NCI-H1105 (cell line): ENCODE measurements at places on chromosomes 12 and 14.

GRCh38 chr14:99041141-99041819 lies 230.7 kb downstream of the BCL11B start:
- no peak for DNase-seq

- DNase-seq, result no peak
Measured at GRCh38 chr12:27229367-27229766, 14.7 kb upstream of the STK38L start.

DNA sequence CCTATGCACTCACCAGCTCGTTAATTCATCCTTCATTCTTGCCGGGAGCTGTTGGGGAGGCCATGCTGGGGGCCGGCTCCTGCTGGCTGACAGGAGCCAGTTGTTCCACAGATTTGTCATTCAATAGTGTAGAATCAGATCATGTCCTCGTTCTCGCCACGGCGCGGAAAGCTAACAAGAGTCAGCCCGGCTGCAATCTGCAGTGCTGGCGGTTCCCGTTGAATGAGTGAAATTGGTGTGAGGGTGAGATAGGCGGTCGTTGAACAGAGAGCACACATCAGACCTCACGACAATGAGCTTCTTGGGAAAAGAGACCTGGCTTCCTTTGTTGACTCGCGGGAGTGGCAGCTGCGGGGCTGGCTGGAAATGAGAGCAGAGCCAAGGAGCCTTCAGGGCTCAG lies 57.5 kb downstream of the KIF26A start:
- peak; percentile 58 for DNase-seq

DNA sequence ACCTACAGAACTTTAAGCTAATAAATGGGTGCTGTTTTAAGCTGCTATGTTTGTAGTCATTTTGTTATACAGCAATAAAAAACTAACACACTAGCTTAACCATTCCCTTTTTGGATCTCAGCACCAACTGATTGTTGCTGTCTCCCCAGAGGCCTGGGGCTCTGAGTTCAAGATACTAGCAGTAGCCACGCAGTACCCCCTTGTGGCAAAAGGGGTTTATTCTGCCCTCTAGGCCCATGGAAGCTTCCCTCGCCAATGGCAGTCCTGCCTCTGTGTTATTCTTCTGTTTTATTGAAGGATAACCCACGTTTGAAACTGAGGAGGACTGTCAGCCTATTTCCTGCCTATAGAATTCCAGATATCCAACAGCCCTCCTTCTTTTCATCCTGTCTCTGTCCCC lies 455.3 kb upstream of the ATP2B1 start:
- no peak for DNase-seq

DNA sequence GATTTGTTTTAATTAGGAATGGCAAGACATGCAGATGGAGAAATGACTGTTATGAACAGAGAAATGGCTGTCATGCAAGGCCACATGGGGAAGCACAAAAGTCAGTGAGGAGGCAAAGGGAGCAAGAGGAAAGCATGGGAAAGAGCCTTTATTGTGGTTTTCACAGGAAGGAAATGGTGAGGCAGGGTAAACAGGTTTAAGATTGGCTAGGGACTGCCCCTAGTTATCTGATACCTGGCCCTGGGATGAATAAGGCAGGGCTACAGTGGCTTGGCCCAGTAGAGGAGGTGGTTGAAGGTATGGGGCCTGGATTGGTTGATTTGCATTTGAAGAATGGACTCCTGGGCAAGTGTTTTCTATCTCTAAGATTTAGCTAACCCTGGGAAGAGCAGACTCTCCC lies 168.7 kb upstream of the CNOT2 start:
- no peak for DNase-seq
